Activated CD8-positive, alpha-beta T cell treated with anti-CD3 and anti-CD28 coated beads, Interleukin-2, amount 10 ng/mL, durations not matched to agents 7 days and 5 days (primary cell): ENCODE measurements at places on chromosomes 2 and 18. TPM values are rescaled to one million over a fixed set of nuclear protein-coding genes. Genes with fewer than 3 reads are reported as not detected.

DNA sequence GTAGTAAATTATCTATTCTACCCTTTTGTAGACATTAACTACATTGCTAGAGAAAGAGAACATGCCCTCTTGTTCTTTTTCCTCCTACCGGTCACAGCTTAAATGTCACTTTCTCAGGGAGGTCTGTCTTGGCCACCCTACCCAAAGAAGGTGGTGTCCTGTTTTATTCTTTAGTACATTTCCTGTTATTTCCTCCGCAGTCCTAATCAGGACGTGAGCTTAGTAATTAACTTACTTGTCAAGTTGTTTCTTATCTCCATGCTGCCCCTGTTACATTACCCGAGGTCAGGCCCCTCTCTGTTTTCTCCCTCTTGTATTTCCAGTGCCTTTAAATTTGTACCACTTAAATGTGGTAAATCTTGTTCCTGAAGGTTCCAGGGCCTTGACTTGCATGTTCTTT lies 73.7 kb upstream of the RMDN2 start:
- no peak for DNase-seq

FAM110C gene
- 0.16 TPM for total RNA-seq

DNA sequence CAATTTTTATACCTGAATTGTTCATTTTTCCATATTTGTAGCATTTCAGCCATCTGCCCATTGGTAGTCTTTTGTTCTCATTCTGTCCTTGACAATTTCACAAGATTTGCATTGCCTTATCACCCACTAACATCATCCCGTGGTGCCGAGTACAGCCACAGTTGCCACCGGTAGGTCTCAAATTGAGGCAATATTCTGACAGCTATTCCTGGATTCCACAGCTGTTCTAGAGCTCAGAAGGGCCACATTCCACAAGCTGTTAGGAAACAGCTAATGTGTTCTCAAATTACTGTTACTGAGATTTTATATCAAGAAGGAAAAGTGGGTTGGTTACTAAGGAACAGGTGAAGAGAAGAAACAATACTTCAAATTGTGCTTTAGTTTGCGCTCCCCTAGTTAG lies 178.8 kb downstream of the RPRM start:
- no peak for DNase-seq

DNA sequence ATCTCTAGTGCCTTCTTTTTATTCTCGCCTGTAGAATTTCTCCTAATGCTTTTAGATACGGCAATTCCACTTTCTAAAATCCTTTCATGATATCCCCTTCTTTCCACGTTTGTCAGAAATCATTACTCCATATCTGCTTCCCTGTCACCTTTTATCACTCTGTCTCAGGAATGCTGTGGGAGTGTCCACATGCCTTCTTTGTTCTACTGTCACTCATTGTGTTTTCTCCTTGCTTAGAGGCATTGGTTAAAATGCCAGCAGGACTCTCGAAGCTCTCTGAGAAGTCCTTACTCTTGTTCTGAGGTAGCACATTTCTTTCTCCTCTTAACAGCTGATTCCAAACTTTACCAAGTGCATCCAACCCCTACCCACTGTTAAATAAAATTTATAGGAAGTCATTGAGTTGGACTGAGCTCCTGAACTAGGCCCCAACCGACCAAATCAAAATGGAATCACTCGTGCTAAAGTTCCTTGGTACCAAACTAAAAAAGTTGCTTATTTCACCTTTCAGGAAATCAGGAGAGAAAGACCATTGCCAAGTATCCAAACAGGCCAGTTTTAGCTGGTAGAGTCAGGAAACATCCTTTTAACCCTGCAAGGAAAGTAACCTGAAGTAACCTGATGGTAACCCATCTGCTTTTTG lies 10.6 kb upstream of the GALNT5 start:
- no peak for DNase-seq

DNA sequence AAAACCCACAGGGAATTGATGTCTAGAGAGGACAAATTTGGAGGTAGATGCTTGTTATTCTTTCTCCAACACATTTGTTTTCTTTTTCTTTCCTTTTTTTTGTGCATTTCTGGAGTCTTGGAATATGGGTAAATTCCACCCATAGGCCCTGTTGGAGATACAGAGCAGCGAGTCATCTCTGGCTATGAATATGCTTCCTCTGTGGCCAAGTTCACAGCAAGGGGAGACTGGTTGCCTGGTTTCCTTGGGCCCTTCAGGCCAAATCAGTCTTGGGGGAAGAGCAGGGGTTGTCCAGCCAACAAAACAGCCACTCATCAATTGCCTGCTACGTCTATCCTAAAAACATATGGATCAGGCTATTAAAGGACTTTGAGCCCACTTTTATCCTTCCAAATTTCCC lies 27.5 kb downstream of the SP100 start:
- no peak for DNase-seq

KATNAL2 gene
- 0.76 TPM for total RNA-seq

DNA sequence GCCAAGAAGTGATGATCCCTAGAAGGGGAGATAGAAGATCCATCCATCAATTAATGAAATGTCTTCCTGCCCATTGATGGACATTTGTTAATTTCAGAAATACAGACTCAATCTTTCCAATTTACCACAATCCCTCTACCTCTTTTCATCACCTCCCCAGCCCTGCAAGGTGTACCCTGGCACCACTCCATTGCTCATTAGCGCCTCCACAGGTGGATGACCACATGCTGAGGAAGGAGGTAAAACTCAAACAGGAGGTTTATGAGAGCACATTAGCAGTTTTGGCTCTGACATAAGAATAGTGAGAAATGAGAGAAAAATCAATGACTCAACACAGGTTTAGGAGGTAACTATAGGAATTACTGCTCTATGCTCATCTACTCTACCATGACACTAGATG lies 208.0 kb downstream of the C1D start:
- DNase-seq: no peak
